NCI-H2107 (cell line): ENCODE measurements at places on chromosomes 2 and 18.

DNA sequence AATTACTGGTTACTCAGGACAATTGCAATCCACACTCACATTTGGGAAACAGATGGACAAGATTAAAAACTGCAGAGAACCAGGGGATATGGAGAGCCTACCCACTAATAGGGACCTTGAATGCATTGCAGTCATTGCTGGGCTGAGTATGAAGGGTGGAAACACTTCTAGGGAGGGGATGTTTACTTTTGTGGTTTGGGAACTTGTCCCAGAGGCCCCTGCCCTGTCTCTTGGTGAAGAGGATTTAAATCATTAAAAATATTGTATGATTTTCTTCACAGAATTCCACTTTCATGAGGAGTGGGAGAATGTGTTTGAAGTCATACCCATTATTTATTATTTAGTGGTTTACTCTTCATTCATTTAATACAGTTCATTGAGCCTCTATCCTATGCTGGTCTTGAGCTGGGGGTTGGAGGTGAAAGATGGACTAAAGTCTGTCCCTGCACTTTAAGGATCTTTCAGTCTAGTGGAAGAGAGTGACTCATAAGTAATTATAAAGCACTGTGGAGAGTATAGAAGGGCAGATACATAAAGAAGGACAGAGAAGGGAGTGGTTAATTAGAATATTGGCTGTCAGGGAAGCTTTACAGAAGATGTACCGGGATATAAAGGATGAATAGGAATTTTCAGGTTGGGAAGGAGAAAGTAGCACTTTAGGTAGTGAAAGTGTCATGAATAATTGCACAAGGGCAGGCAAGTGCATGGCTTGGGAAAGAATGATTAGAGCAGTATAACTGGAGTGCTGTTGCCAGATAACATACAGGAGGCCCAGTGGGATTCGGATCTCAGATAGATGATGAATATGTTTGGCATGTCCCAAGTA, 313.4 kb downstream of the LPIN1 start:
- DNase-seq: no peak

DNA sequence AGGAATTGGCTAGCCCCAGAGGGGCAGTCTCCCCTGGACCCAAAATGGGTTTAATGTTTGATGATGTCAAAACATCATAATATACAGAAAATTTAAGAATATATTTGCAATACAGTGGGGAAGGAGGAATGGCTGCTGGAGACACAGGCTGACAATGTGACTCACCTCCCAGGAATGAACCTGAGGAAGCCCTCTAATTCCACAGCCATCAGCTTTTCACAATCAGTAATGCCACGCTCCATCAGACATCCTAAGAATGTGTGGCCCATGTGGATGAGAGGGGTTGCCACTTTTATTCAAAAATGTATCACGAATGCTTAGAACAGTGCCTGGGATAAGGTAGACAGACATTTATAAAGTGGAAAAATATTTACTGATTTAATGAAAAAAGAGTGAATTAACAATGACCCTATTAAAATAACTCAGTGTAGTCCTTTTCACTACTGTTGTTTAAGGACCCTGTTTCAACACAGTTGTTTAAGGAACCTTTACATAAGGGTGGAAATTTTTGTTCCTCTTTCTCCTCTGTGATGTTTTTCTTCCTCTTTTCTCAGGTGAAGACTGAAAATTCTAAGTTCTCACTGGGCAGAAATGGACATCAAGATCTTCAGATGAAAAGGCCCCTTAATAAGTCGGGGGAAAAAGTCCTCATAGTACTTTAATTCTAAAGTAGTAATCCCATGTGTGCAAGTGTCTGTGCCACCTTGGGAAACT, 17.5 kb upstream of the TMEM163 start:
- no peak for DNase-seq

- no peak for DNase-seq
Measured at GRCh38 chr2:188314314-188315054, 22.8 kb downstream of the GULP1 start.

GRCh38 chr2:190759749-190760213, 110.9 kb downstream of the NAB1 start:
- DNase-seq: no peak

DNA sequence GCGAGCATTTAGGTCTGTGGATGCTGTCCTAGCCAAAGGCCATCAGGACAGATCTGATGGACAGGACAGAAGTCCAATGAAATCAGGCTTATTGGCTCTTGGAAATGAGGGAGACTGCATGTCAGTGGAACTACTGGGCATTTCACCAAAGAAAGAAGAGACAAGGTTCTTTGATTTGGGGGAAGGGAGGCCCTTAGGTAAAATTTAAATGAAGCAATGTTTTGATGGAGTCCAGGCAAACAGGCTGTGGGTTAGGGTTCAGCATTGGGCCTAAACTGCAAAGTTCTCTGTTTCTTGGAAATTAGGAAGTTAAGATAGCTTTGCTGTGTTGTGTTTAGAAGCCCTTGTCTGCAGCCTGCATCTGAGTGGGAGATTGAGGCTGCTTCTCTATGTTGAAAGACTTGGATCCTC, 31.6 kb upstream of the RNF149 start:
- DNase-seq: no peak

DNA sequence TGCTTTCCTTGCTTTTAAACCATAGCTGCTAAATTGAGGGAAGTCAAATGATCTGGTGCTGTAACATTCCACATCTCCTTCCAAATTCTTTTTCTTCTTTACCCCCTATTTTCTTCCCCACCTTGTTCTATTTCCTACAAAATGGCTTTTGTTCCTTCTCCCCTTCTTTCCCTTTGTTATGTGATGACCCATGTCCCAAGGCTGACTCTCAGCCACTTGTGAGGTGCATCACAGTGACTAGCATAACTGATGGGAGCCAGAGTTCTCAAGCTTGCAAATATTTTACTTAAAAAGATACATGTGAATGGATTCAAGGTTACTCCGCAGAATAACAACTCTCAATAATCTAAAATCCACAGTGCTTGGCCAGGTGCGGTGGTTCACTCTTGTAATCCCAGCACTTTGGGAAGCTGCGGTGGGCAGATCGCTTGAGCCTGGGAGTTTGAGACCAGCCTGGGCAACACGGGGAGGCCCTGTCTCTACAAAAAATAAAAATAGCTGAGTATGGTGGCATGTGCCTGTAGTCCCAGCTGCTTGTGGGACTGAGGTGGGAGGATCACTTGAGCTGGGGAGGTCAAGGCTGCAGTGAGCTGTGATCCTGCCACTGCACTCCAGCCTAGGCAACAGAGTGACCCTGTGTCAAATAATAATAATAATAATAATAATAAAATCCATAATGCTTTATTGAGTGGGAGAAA, 100.1 kb upstream of the CERS6 start:
- DNase-seq: no peak

- DNase-seq: no peak
Measured at GRCh38 chr2:218811382-218811781, 20.2 kb downstream of the PRKAG3 start.

- DNase-seq: no peak
Measured at GRCh38 chr2:232576995-232577394, 26.5 kb downstream of the EIF4E2 start.

- no peak for DNase-seq
Measured at GRCh38 chr2:85705680-85706039, 11.5 kb downstream of the GNLY start.

DNA sequence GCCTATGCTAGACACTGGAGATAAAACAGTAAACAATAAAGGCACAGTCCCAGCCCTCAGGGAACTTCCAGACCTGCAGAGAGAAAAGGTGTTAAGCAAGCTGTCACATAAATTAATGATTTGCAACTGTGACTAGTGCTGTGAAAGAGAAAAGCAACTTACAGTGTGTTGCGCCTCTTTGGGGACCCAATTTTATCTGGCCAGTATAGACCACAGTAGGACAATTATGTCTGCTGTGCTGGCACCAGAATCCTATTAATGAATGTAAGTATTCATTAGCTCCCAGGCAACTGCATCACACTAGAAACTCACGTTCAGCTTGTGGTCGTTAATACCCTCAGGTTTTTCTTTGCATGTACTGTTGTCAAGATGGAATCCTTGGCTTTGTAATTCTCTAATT, 55.3 kb upstream of the CHST9 start:
- no peak for DNase-seq

DNA sequence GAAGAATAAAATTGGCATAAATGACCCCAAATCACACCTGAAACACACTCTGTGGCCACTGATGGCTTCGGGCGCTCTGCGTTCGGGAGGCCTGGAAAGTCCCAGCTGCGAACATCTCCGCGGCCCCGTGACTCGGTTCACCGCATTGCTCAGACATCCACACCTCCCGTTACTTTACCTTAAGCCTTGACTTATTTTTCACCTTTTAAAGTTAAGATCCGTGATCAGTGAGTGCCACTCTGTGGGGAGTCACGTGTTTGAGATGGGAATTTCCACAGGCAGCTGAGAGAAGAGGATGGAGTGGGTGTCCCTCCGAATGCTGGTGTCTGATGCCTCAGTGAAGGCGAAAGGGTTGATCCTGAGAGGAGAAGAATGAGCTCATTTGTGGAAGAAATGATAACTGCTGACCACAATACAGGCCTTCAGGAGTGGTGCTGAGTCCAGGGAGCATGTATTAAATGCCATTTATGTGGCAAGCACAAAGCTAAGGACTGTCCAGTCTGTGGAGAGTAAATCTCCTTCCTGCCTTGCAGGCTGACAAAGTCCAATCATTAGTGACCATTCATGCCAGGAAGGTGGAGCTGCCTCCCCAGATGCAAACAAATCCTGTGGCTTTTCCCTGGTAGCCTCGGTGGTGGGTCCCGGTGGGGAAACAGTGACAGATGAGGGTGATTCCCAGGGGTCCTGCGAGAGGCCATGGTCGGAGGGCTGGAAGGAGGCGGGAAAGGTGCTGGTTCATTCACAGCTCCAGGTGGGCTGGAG, 168.8 kb downstream of the RTP5 start:
- no peak for DNase-seq
